ENCODE measurements at places on chromosomes 2 and 18.

DNA sequence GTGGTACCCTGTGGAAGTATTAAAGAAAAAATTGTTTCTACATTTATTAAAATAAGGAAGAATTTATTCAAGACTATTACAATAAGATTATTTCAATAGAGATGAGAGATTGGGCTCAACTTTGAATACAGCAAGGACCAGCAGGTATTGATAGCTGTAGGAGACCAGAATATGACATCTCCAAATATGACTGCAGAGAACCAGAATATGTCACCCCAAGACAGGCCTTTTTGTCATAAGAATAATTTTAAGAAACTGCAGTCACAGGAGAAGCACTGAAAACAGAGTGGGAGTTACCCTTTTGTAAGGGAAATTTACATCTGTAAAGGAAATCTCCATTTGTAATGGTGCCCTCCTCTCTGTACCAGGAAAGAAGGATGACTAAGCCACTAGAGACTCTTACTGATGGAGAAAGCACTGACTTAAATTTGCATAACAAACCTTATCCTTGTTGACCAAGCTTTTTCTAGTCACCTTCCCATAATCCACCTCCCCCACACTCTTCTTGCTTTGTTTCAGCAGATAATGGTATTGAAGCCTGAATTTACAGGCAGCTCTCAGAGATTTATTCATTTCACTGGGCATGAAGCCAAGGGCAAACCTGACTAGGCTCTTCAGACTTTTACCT, 145.1 kb upstream of the RMP24 start:
- H3K4me3 ChIP-seq: no peak overlapping the region
- ATAC-seq: peak; percentile 60
- no peaks in the 10 kb centered on the region for H3K27me3 ChIP-seq
- no peak overlapping the region for H3K27ac ChIP-seq
- peaks cover 5% of the 10 kb centered on the region for H3K36me3 ChIP-seq

- H3K27ac ChIP-seq: no peak overlapping the region
- H3K36me3 ChIP-seq: no peaks in the 10 kb centered on the region
- H3K4me1 ChIP-seq: peaks cover 6% of the 10 kb centered on the region
- H3K4me3 ChIP-seq: no peak overlapping the region
Observed at GRCh38 chr2:141513853-141514252, 617.0 kb downstream of the LRP1B start.

DNA sequence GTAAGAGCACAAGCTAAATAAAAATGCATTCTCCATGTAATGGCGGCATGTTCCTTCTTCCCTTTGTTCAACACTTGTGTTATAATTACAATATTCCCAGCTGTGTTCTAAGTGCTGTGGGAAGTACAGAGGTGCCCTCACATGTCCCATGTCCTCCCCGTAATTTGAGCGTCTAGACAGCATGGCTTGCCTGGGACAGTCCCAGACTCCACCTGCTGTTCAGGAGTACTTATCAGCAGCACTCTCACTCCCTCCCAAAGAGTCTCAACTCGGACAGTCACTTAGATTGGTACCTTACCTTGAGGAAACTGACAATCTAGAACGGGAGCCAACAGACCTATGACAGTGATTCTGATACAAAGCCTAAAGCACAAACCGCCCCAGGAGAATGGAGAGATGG, 370.5 kb downstream of the EIPR1 start:
- no peak overlapping the region for H3K27ac ChIP-seq
- no peak for ATAC-seq
- peaks cover 35% of the 10 kb centered on the region for H3K27me3 ChIP-seq
- H3K36me3 ChIP-seq: no peaks in the 10 kb centered on the region

DNA sequence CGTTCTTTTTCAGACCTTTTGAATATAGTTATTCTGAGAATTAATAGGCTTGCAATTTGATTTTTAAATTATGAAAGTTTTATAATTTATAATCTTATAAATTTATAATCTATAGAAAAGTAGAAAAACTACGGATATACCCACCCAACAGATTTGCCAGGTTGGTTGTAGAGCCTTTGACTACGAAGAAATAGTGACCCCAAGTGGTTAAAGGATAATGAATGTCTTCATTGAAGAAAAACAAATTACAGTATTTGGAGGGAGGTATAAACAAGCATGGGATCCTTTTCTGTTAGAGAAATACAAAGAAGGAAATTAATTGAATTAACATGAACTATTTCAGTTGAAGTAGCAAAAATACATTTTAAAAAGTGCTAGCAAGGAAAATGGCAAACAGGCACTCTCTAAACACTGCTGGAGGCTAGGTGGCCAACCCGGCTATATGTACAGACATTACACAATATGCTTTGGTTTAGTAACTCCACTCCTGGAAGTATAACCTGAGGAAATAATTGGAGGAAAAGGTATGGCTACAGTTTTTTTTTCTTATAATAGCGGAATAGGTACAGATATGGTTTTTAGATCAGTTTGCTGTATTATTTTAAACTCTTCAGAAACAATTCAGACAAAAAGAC, 110.9 kb downstream of the MIB1 start:
- H3K4me1 ChIP-seq: peaks cover 13% of the 10 kb centered on the region
- peaks cover 15% of the 10 kb centered on the region for H3K36me3 ChIP-seq
- no peak for ATAC-seq
- H3K27ac ChIP-seq: no peak overlapping the region

- no peak overlapping the region for H3K27ac ChIP-seq
- peak; percentile 9 for ATAC-seq
- H3K4me3 ChIP-seq: no peak overlapping the region
- no peaks in the 10 kb centered on the region for H3K4me1 ChIP-seq
- H3K36me3 ChIP-seq: no peaks in the 10 kb centered on the region
Observed at GRCh38 chr18:36693931-36694620, 134.7 kb downstream of the TPGS2 start.

DNA sequence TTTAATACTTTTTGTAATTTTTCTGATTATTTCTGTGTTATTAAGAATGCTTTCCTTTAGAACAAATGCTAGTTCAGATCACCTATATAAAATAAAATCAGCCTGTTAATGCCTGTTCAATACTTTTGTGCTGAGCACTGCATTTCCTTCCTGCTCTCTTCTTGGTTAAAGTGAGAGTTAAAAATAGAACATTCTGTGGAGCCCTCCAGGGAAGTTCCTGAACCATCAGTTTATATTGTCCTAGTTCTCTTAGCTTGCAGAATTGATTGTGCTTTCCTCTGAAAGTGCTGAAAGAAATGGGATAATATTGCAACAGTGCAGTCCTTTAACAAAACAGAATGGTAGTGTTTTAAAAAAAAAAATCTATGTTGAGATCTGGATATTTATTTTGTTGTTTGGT, 74.6 kb upstream of the UBXN4 start:
- H3K36me3 ChIP-seq: peaks cover 40% of the 10 kb centered on the region
- ATAC-seq: no peak
- no peaks in the 10 kb centered on the region for H3K4me1 ChIP-seq
- no peak overlapping the region for H3K4me3 ChIP-seq
- H3K27ac ChIP-seq: no peak overlapping the region
- no peaks in the 10 kb centered on the region for H3K27me3 ChIP-seq

- no peaks in the 10 kb centered on the region for H3K36me3 ChIP-seq
- H3K4me1 ChIP-seq: no peaks in the 10 kb centered on the region
- peaks cover 13% of the 10 kb centered on the region for H3K27me3 ChIP-seq
- no peak overlapping the region for H3K27ac ChIP-seq
- no peak for ATAC-seq
- no peak overlapping the region for H3K4me3 ChIP-seq
Observed at GRCh38 chr2:11598228-11598731, 64.4 kb downstream of the GREB1 start.

- peaks cover 5% of the 10 kb centered on the region for H3K36me3 ChIP-seq
- ATAC-seq: no peak
- no peak overlapping the region for H3K4me3 ChIP-seq
- no peak overlapping the region for H3K27ac ChIP-seq
Observed at GRCh38 chr18:46141199-46141598, 37.0 kb downstream of the HAUS1 start.

DNA sequence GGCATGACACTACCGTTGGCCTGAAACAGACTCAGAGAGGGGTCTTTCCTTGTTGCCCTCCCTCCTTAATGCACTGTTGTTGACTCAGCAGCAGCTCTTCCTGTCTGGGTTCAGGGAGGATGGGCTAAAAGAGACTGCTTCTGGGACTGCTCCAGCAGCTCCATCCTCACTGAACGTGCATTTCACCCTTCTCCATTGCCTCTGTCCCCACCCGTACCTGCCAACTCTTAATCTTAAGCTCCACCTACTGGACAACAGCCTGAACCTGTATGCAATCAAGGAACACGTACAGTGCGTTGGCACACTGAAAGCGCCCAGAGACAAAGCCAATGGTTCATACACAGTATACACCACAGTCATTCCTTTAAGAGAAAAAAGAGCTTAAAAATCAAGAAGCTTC, 230.8 kb upstream of the RAB6C start:
- no peak for ATAC-seq
- H3K4me3 ChIP-seq: no peak overlapping the region
- no peaks in the 10 kb centered on the region for H3K4me1 ChIP-seq
- H3K27ac ChIP-seq: no peak overlapping the region
- H3K27me3 ChIP-seq: peaks cover 9% of the 10 kb centered on the region

GRCh38 chr18:74139411-74139810, 8.2 kb downstream of the FBXO15 start:
- no peak overlapping the region for H3K4me3 ChIP-seq
- H3K36me3 ChIP-seq: no peaks in the 10 kb centered on the region
- H3K27me3 ChIP-seq: peaks cover 20% of the 10 kb centered on the region
- peaks cover 6% of the 10 kb centered on the region for H3K4me1 ChIP-seq

- no peak for ATAC-seq
- H3K27ac ChIP-seq: no peak overlapping the region
- H3K4me3 ChIP-seq: no peak overlapping the region
- peaks cover 23% of the 10 kb centered on the region for H3K36me3 ChIP-seq
- H3K4me1 ChIP-seq: peaks cover 14% of the 10 kb centered on the region
Observed at GRCh38 chr2:241941691-241942301, 72.3 kb downstream of the RTP5 start.

- H3K36me3 ChIP-seq: no peaks in the 10 kb centered on the region
- H3K4me1 ChIP-seq: no peaks in the 10 kb centered on the region
- no peak overlapping the region for H3K4me3 ChIP-seq
- no peak for ATAC-seq
- no peaks in the 10 kb centered on the region for H3K27me3 ChIP-seq
Observed at GRCh38 chr2:80105015-80105640, 199.4 kb downstream of the LRRTM1 start.

- peak overlapping the region; percentile 65 for H3K27ac ChIP-seq
- H3K27me3 ChIP-seq: no peaks in the 10 kb centered on the region
- no peak overlapping the region for H3K4me3 ChIP-seq
- peaks cover 43% of the 10 kb centered on the region for H3K4me1 ChIP-seq
- no peak for ATAC-seq
Observed at GRCh38 chr2:105184420-105184819, 57.1 kb upstream of the GPR45 start.

DNA sequence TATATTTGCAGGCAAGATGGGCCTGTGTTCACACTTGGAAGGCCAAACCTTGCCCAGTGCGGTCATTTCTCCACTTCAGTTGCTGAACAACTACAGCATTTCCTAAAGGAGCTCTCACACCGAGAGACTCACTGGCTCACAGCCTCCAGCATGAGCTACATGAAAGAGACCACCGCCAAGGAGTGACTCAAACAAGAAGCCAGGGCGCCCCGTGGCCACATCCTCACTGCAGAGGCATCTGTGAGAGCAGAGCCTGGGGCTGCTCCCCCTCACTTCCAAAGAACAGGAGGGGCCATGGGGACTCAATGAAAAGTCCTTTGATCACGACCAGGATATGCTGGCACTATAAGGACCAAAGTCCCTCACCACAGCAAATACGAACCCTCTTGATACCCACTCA, 50.0 kb downstream of the TMEM163 start:
- no peaks in the 10 kb centered on the region for H3K27me3 ChIP-seq
- no peak overlapping the region for H3K4me3 ChIP-seq
- H3K36me3 ChIP-seq: no peaks in the 10 kb centered on the region
- peak; percentile 87 for ATAC-seq
- peak overlapping the region; percentile 67 for H3K27ac ChIP-seq
- peaks cover 44% of the 10 kb centered on the region for H3K4me1 ChIP-seq

DNA sequence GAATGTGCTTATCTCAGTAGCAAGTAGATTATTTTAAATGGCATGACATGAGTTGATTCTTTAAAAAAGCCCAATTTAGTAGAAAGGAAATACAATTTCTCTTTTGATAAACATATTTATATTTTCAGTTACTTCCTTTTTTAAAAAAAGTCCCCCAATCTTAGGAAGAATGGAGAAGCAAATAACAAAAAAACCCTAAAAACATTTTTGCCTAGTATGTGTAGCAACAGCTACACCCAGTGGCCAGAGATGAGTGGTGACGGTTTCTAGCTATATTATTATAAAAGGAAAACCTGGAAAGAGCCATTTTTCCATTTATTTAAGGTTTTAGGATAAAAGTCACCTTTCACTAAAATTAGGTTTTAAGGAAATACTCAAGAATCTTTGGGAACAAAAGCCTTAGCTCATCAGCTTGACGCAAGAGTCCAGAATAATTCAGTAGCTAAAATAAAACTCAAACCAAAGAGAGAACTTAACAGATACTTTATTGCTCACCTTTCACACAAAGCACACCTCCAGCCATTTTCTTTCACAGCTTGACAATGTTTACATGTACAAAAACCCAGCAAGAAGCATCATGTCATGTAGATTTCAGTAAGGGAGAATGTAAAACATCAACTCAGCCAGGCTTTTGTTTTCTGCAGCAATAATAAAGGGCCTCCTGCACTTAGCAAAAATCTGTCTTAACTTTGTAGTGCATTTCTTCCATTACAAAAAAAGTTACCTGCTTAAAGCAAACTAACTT, 15.7 kb downstream of the FAM98A start:
- H3K4me1 ChIP-seq: peaks cover 19% of the 10 kb centered on the region
- ATAC-seq: no peak
- no peaks in the 10 kb centered on the region for H3K27me3 ChIP-seq
- H3K36me3 ChIP-seq: peaks cover 40% of the 10 kb centered on the region

DNA sequence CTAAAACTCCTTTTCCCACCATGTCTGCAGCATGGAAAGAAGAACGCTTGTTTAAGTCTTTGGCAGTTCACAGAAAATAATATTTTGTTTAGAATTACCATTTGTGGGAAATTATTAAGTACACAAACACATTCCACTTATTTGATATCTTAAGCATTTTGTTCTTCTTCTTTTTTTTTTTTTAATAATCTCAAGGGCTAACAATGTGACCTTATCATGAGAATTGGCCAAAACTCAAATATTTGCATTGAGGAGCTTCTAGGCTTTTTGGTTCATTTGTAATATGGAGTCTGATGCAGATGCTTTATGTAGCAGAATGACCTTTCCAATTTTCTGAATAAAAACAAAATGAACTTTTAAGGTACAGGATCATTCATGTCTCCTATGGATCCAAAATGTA, 555.0 kb downstream of the ZEB2 start:
- no peak overlapping the region for H3K4me3 ChIP-seq
- no peaks in the 10 kb centered on the region for H3K4me1 ChIP-seq
- ATAC-seq: no peak
- H3K36me3 ChIP-seq: peaks cover 43% of the 10 kb centered on the region

Measured in stimulated activated memory B cell treated with anti-CD40 and anti-IgM and Interleukin-4, amounts not matched to agents 10 μg/mL and 1 μg/mL and 100 μg/mL, for 72 hours (primary cell).